Activated naive CD4-positive, alpha-beta T cell (primary cell): ENCODE measurements at places on chromosomes 6 and 20.
A peak's percentile ranks its signal among the peaks of the same experiment; 100 is the strongest.

DNA sequence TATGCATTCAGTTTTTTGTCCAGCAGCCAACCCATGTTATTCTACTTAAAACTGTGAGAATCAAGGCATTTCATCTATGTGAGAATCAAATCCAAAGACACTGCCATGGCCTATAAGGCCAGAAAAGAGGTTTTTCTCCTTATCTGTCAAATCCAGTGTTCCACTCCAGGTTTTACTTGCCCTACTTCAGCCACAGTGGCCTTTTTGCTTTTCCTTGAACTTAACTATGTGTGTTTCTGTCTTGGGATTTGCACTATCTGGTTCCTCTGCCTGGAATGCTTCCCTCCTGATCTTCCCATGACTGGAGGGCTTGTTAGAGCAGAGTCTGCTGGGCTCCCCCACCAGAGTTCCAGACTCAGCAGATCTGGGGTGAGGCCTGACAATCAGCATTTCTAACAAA lies 113.1 kb upstream of the DOK5 start:
- DNase-seq = no peak

- no peak for DNase-seq
These were observed 4.5 kb downstream of the MKKS start for GRCh38 chr20:10429443-10429981.

GRCh38 chr6:82364087-82365015 lies 734 bp downstream of the TPBG start:
- no peak for DNase-seq

DNA sequence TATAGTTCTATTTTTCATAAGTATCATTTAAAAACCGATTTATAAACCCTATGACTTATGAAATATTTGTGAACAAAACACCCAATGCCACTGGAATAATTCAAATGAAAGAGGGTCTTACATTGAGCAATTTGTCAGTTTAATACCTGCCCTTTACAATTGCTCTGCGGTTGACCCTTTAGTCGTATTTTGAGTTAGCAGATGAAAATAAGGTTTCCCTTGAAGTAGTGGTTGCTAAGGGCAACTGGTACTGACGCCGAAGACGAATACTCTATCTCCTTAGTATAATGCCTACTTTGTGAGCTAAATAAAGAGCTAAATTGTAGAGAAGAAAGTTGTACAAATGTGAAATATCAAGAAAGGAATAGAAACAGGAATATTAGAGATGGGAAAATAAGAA lies 69.4 kb downstream of the KCNQ5 start:
- DNase-seq = no peak

- no peak for DNase-seq
These were observed 21.7 kb downstream of the CPXM1 start for GRCh38 chr20:2778602-2779321.

GRCh38 chr6:110017306-110017705 lies 39.2 kb downstream of the GPR6 start:
- no peak for DNase-seq

GRCh38 chr20:53883098-53883911 lies 187.1 kb downstream of the BCAS1 start:
- no peak for DNase-seq

DNA sequence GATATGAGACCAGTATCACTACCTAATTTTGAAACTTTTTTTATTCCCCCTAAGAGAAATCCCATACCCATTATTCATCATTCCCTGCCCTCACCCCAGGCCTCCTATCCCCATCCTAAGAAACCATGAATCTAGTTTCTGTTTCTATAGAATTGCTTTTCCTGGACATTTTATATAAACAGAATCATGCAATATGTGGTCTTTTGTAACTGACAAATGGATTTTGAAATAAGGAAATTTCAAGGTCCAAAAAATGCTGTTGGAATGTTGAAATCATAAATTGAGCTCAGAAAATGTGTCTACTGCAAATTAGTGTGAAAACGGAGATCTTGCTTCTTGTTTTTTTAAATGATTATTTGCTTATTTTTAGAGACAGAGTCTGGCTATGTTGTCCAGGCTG lies 25.1 kb downstream of the RNF217 start:
- DNase-seq = no peak

DNA sequence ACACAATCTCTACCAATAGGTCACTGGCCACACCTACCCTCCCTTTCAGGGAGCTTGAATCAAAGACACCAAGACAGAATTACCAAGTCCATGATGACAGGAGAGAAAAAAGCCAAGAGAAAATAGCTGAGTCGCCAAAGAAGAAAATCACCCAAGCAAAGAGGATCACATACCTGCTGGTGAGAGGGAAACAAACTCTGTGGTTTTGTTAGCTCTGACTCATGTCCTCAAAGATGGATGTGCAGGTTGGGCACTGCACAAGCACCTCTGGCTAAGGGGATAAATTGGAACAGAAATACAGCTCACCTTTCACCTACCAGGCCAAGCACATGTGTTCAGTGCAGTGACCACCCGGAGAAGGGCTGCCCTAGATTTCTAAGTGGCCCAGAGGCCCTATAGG lies 114.8 kb downstream of the TFAP2A start:
- no peak for DNase-seq

DNA sequence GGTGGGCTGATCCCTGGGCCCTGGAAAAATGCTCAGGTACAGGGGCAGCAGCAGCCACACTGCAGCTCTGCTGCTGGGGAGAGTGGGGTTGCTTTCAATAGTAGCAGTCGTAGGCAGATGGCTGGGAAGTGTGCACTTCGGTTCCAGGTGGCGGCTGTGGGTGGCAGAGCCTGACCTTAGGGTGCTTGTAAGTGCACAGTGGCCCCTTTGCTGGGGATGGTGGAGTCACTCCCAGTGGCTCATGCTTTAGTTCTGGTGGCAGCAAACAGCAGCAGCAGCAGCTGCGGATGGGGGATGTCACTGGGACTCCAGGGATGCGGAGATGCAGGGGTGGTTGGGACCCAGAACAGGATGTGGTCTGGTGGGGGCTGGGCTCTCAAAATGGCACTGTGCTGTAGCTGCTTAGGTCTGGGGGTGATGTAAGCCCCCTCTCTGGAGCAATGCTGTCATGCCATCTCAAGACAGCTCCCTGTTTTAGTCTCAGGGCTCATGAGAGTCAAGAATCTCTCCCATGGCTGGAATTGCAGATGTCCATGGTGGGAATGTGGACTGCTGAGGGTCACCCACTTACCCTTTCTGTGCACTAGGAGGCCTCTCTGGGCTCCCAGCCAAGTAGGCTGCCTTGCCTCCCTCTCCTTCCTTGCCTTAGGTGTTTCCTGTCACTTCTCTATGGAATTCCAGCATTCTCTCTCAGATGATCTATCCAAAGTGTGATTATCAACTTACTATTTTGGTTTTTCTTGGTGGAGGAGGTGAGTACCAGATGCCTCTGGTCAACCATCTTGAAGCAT lies 146.7 kb upstream of the SLC22A23 start:
- no peak for DNase-seq

GRCh38 chr6:105873799-105874198 lies 212.3 kb upstream of the PRDM1 start:
- no peak for DNase-seq

DNA sequence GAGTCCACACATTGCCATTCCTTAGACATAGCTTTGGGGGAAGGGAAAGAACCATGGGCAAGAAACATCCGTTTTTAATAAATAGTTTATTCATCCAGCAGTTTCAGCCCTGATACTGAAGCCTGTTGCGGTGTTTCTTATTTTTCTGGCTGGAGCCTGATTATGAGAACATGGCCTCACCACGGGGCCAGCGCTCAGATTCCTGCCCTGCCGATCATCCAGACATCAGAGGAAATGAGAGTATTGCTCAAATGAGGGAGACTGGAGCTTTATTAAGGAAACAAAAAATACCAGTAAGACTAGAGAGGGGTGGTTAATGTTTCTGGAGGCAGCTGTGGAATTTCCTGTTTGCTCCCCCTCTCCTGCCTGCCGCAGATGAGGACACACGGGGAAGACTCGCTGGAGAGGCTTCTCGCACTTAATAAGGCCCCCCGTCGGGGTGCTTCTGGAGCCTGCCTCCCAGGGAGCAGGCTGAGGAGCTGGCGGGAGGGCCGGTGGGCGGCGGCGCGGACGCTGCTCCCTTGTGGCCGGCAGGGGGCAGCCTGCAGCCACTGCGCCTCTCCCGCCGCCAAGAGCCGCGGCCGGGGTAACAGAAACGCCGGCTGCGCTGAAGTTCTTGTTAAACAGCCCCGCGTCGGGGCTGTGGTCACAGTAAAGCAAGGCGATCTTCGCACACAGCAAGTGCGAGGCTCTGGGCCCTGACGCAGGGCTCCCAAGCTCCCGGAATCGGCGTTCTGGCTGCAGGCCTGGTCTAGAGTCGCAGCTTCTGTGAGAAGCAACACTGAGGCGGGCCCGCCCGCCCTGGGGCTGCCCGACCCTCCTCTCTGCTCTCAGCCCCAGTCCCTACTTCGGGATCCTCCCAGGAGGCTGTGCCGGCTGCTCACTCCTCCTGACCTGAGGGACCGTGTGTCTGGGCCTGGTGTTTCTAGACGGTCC lies 17.5 kb downstream of the LEMD2 start:
- peak; percentile 64 for DNase-seq

DNA sequence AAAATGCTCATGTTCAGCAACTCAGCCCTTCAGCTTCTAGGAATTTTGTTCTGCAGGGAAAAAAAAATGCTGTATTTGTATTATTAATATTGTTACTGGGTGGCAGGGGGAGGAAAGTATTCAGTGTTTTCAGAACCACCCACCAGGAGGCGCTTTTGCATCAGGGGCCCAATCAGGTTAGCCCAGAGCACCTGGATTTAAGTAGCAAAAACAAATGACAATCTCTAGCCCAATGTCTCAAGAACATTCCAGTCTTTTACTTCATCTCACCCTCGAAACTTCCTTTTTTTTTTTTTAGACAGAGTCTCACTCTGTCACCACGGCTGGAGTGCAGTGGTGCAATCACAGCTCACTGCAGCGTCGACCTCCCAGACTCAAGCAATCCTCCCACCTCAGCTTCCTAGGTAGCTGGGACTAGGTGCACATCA lies 635 bp upstream of the C20orf203 start:
- DNase-seq = peak; percentile 61

- no peak for DNase-seq
These were observed 7.0 kb downstream of the HNF4A start for GRCh38 chr20:44362466-44362940.

DNA sequence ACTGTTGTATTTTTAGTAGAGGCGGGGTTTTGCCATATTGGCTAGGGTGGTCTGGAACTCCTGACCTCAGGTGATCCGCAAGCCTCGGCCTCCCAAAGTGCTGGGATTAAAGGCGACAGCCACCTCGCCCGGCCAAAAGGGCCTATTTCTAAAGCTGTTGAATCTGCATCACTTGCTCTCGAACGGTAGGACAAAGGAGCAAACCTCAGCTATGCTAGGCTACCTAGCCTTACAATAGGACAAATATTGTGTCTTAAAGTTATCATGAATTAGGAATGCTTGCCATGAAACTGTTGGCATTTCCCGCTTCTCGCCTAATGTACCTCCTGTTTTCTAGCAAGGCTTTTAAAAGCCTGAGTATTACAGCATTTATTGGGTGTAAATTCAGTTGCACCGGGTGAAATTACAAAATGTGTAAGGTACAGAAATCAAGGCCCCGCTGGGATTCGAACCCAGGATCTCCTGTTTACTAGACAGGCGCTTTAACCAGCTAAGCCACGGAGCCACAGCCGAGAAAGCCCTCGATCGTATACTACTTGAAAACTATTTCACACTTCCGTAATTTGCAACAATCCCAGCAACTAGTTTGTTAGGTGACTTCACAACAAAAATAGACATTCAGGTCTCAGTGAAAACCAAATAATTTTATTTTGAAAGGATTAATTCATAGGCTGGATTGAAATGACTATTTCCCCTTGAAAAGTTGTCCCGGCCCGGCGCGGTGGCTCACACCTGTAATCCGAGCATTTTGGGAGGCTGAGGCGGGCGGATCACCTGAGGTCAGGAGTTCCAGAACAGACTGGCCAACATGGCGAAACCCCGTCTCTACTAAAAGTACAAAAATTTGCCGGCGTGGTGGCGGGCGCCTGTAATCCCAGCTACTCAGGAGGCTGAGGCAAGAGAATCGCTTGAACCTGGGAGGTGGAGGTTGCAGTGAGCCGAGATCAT lies 211.6 kb upstream of the ZNF184 start:
- no peak for DNase-seq

GRCh38 chr6:29739882-29740261 lies 16.6 kb downstream of the HLA-F start:
- DNase-seq = no peak

DNA sequence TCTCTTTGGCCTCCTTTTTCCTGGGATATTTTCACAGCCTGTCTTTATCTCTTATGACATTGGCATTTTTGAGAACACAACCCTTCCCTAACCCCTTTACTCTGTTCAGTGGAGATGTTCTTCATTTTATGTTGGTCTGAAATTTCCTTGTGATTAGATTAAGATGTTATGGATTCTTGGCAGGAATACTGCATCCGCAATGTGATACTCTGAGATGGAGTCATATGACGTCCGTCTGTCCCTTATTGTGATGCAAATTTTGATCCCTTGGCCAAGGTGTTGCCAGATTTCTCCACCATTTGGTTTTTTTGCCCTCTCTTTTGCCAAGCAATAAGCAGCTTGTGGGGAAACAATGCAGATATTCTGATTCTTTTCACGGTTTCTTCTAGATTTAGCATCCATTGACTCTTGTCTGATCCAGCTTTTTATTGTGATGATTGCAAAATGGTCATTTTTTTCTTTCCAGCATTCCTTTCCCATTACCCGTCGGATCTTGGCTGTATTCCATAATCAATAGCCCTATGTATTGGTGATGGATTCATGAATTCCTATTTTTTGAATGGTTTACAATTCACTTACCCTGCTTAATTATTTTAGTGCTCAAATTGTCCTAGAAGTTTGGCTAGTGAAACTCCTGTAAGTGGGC lies 85.1 kb downstream of the NCOA3 start:
- no peak for DNase-seq

DNA sequence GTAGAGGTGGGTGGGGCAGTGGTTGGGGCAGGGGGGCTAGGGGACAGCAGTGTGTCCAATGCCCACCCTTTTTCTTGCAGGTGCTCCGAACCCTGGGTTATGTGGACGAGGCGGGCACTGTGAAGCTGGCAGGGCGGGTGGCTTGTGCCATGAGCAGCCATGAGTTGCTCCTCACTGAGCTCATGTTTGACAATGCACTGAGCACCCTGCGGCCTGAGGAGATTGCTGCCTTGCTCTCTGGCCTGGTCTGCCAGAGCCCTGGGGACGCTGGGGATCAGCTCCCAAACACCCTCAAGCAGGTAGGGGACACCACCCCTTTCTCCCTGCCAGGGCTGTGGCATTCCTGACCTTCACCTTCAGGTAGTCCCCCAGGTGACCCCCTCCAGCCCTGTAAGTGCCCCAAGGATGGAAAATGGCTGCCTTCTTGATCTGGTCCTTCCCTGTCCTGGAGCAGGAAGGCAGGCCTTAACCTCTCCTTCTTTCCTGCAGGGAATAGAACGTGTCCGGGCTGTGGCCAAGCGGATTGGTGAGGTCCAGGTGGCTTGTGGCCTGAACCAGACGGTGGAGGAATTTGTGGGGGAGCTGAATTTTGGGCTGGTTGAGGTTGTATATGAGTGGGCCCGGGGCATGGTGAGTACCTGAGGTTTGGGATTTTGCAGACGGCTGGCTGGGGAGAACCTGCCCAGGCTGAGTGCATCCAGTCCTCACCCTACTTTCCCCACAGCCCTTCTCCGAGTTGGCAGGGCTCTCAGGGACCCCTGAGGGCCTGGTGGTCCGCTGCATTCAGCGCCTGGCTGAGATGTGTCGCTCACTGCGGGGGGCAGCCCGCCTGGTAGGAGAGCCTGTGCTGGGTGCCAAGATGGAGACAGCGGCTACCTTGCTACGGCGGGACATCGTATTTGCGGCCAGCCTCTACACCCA lies 2.9 kb downstream of the DXO start:
- DNase-seq = no peak

- no peak for DNase-seq
These were observed 313.6 kb upstream of the OPRM1 start for GRCh38 chr6:153725456-153725855.
